ENCODE measurements at places on chromosomes 3 and 15. TPM values are rescaled to one million over a fixed set of nuclear protein-coding genes. Genes with fewer than 3 reads are reported as not detected.

LRTM1 gene
- not detected for total RNA-seq

- DNase-seq, result no peak
Measured at GRCh38 chr3:46883054-46883829, 5.7 kb downstream of the PTH1R start.

DNA sequence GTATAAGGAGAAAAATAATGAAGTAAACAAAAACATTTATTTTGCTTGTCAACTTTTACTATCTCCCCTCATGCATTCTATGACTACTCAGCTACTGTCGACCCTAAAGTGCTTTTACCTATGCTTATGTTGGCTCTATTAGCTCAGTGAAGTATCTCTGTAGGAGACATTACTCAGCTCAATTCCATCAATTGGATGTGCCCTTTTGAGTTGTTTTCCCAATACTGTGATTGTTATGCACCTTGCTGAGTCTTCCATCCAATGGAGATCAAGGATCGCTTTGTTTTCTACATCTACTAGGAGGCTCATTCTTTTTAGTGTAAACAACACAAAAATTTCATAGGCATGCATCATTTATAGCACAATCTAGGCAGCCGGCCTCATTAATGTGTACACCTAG is 403.8 kb upstream of the ARL6 start:
- no peak for DNase-seq

KBTBD8 gene
- 4.3 TPM for total RNA-seq

DNA sequence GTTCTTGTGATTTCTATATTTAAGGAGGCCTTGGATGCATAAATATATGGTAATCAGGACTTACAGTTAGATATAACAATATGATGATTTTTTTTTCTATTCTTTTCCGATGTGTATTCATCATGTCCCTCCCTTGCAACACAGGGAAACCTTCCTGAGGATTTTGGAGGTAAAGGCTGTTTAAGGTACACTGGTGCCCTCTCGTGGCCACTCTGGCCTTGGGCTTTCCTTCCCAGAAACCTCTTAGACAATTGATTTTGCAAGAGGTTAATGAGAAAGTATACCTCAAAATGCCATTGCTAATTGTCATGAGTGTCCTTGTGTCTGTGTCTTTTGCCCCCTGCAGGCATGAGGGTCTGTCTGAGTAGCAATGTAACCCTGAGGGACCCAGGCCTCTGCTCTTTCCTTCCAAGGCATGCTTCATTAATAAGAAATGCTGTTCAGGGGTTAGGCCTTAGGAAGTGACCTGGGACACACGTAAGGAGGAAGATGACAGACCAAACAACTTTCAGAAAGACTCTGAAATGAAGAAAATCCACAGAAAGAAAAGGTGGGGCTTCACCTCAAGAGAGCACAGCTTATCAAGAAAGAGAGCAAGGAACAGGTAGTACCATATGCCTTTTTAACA is 70.3 kb upstream of the PPP2R3A start:
- peak; percentile 72 for DNase-seq

GRCh38 chr3:181912384-181912783 is 200.7 kb downstream of the SOX2 start:
- no peak for DNase-seq

AMIGO3 gene
- not detected for total RNA-seq

Measured in ureter (tissue), 1 donor.